Stimulated activated CD8-positive, alpha-beta memory T cell treated with anti-CD3 and anti-CD28 coated beads, Interleukin-2, amount 100 ng/mL, for 1 hour (primary cell): ENCODE measurements at places on chromosomes 3 and 15.
A peak's percentile ranks its signal among the peaks of the same experiment; 100 is the strongest.

DNA sequence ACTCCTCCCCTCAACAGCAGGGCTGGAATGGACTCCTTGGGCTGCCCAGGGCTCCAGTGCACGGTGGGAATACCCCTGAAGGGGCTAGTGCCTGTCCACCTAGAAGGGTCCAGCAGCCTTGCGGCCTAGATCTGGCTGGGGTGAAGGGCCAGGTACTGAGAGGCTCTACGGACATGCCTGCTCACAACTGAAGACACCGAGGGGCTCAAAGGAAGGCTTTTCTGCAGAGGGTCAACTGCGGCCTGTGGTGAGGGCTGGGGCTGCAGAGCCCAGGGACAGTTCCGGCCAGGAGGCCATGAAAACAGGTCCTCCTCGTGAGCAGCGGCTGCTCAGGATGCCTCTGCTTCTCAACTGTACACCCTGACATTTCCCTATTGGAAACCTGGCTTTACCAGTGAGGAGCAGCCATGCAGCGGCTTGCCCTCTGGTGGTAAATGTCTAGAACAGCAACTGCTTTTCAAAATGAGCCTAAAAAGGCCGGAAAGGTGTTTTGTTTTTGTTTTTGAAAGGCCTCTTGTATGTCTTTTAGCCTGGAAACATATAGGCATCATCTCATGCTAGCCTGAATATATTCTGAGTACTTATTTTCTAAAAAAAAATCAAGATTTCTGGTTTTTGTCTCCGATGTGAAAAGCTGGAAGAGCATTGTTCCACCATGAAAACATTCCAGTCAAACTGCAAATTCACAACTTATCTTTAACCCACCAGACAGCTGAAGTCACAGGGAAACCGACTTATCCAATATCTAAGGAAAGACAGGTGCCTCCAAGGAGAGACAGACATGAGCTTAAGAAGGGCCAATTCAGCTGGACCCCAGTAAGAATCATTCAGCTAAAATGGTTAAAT, 163.4 kb downstream of the KLF13 start:
- no peak for DNase-seq

- no peak for DNase-seq
These were observed 126.1 kb upstream of the ALDH1A3 start for GRCh38 chr15:100753503-100753902.

- no peak for DNase-seq
These were observed 155.3 kb upstream of the MEF2A start for GRCh38 chr15:99410477-99410876.

DNA sequence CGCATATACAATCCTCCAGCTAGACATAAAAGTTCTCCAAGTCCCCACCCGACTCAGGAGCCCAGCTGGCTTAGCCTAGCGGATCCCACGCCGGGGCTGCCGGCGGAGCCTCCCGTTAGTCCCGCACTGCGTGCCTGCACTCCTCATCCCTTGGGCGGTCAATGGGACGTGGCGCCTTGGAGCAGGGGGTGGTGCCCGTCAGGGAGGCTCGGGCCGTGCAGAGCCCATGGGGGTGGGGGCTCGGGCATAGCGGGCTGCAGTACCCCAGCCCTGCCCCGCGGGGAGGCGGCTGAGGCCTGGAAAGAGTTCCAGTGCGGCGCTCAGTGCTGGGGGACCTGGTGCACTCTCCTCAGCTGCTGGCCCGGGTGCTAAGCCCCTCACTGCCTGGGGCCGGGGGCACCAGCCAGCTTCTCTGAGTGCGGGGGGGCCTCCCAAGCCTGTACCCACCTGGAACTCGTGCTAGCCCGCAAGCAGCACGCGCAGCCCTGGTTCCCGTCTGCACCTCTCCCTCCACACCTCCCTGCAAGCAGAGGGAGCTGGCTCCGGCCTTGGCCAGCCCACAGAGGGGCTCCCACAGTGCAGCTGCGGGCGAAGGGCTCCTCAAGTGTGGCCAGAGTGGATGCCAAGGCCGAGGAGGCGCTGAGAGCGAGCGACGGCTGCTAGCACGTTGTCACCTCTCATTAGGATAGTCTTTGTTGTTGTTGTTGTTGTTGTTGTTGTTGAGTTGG, 12.2 kb upstream of the CCDC50 start:
- no peak for DNase-seq

DNA sequence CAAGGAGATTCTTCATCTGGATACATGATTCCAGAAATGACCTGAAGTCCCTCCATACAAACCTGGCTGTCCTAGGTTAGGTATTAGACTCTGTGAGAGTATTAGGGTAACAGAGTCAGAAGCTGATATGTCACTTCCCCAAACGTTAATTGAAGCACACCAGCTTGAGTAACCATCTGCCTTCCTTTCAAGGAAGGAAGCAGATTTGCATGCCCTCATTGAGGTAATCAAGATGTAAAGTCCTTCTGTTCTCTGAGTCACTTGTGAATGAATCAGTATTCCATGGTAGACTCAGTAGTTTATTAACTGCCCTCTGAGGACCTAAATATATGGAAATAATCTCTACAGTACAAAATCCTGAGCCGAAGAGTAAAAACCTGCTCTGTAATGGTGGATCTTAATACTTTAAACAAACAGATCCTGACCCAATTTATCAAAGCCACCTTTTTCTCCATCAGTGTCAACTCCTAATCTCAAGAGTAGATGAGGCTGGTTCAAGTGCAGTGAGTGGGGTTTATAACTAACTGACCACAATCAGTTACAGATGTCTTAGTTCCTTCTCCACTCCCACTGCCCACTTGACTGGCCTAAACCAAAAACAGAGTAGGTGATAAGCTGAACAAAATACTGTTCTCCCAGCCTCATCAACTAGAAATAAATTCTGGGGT, 246.2 kb upstream of the CHRM5 start:
- DNase-seq: no peak

DNA sequence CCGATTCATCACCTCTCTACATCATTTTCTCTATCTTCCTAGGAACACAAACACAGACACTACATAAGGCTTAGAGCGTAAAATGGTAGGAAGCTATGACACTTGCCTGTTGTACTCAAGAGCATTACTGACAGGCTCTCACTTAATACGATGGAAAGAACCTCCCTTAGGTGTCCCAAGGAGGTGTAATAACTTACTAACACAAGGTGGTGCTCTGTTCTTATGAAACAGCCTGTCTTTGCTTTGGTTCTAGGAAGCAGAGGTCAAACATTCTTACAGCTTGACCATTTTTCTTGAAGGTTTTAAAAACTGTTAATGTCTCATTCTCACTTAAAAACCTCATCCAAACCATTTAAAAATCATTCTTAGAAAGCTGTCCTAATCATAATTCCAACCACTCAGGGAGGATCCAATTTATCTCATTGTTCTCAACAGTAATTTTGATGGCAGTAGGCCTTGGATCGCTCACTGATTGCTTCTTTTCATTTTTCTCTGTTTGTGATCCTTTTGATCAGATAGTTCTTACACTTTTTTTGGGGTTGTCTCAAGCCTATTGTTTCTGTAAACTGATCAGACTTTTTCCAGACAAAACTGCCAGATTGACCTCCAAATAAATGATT, 317.8 kb upstream of the AGTR1 start:
- DNase-seq: no peak

DNA sequence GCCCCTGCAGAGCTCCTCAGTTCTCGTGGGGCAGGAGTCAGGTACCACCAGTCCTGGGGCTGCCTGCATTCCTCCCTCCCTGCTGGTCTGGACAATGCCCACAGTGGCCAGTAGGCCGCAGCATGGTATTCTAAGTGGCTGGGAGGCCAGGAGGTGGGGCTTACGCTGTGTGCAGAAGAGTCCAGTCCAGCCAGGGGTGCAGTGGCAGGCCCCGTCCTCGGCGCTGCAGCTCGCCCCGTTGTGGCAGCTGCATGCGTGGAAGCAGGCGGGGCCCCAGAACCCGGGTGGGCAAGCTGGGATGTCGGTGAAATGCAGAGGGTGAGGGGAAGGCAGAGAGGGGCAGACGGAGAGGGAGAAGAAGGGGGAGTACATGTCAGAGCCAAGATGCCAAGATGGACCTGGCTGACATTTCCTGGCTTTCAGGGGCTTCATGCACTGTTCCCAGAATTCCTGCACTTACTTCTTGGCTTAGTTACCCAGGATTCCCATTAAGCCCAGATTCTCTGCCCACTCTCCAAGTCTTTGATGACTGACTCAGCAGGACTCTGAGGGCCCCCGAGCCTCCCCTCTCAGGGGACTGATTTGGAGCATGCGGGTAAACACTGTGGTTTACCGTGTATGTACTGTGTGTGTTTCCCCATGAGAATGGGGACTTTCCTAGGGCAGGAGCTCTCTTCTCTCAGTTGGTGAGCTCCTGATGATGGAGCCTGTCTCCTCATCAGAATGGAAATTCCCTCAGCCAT, 47.5 kb downstream of the RAB11A start:
- DNase-seq: no peak

- no peak for DNase-seq
These were observed 69.3 kb downstream of the SMAD6 start for GRCh38 chr15:66771351-66771650.

GRCh38 chr3:42443819-42444436, 33.5 kb upstream of the LYZL4 start:
- peak; percentile 60 for DNase-seq

DNA sequence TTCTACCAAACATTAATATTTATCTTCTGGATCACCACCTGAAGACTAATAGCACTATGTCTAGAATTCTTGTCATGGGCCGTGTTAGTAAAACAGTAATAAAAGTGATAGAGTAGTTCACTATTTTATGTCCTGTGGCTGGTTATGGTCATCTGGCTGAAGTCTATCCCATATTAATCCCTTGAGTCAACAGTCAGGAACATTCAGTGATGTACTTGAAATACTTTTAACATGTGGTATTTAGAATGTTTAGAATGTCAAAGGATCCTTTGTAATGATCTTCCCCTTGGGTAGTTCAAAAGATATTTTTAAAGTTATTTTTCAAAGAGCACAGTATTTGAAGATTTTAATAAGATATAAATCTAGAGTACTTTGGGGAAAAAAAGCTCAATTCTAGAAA, 117.0 kb downstream of the MBNL1 start:
- no peak for DNase-seq

GRCh38 chr15:70459312-70459711, 304.0 kb downstream of the UACA start:
- DNase-seq: no peak

- DNase-seq: no peak
These were observed 78.0 kb downstream of the CHCHD6 start for GRCh38 chr3:126781889-126782491.
